ENCODE measurements at places on chromosomes 1 and 21. TPM values are rescaled to one million over a fixed set of nuclear protein-coding genes. Genes with fewer than 3 reads are reported as not detected.

GRCh38 chr21:24323536-24323935 is 1283.7 kb downstream of the MRPL39 start:
- no peak for DNase-seq

- no peak for DNase-seq
Measured at GRCh38 chr1:154360288-154360687, 35.0 kb downstream of the ATP8B2 start.

DNA sequence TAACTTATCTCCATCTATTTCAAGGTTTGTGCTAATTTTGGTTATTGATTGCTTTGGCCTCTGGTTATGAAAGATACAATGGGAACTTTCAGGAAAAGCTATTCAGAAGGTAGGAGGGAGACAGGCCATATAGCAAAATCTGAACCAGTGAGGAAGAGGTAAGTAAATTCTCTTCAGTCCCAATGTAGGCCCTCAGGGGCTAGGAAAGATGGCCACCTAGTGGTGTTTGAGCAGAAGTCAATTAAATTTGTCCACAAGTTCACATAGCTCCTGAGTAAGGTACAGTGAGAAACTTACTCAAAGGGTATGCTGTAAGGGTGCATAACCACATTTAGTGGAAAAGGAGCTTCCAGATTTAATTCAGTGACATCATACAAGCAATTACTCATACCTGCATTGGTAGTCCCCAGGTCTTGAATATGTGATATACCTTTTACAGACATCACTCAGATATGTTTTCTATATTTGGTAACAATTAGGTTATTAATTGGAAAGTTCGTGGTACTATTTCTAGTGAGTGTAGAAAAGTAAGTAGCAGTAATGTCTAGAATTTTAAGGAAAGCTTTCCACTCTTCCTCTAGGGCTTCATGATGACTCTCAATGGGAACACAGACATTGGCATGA is 21.4 kb upstream of the FMO1 start:
- peak; percentile 20 for DNase-seq

DNA sequence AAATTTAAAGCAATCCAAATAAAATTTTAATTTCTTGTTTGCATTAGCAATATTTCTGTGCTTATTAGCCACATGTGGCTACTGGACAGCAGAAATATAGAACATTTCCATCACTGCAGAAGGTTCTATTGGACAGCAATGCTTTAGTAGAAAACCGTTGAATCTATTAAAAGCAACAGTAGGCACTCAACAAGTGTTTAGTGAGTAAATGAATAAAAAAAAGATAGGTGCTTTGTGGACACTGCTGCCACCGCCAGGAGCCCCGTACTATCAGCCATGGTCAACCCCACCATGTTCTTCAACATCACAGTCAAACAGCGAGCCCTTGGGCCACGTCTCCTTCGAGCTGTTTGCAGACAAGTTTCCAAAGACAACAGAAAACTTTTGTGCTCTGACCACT is 74.5 kb upstream of the MUTYH start:
- DNase-seq: no peak

BARHL2 gene
- not detected for total RNA-seq

DNA sequence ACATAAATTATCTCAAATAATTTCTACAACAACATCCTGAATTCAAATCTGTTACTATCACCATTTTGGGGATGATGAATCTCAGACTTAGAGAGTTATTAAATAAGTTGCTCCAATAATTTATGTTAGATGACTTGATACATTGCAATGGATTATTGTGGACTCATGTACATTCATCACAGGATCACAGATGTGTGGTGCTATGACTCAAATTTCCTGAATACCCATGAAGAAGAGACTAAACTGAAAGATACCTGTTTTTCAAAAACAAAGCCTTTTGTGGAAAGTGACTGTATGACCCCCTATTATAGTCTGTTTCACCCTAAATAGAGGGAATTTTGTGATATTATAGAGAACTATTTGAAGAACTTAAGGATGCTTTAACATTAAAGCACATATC is 315.0 kb downstream of the PLA2G4A start:
- DNase-seq: no peak

DNA sequence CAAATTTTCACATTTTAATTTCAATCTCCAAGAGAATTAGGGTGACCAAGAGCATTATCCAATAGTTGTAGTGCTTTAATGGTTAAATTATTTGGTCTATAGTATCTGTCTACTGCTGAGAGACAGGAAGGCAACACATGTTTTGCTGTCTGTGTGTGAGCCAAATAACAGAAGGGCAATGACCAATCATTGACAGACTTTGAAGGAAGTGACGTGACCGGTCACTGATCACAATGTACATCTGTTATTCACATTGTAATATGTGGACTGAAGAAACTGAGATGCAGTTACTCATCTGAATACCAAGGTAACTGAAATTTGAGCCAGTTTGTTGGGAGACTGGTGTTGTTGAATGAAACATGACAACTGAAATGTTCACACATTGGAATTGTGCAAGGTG is 196.7 kb downstream of the LRRC40 start:
- no peak for DNase-seq

ZNF695 gene
- 6.1 TPM for total RNA-seq

- no peak for DNase-seq
Measured at GRCh38 chr1:27568300-27569087, 35.5 kb downstream of the AHDC1 start.

RASAL2 gene
- 17.4 TPM for total RNA-seq

AMY1B gene
- not detected for total RNA-seq

DNA sequence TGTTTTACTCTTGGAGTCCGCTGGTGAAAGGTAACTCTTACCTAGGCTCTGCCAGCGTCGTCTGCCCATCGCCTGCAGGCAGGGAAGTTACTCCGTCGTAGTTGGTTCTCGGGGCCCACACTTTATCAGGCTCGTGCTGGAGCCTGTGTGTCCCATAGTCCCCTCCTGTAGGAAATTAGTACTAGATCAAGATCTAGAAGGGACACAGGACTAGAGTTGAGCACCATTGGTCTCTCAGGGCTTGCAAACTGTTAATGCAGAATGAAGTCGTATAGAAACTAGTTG is 940 bp downstream of the SRRM1 start:
- peak; percentile 5 for DNase-seq

GRCh38 chr1:114428083-114428754 is 82.8 kb downstream of the TRIM33 start:
- no peak for DNase-seq

TNFSF4 gene
- total RNA-seq: not detected

DNA sequence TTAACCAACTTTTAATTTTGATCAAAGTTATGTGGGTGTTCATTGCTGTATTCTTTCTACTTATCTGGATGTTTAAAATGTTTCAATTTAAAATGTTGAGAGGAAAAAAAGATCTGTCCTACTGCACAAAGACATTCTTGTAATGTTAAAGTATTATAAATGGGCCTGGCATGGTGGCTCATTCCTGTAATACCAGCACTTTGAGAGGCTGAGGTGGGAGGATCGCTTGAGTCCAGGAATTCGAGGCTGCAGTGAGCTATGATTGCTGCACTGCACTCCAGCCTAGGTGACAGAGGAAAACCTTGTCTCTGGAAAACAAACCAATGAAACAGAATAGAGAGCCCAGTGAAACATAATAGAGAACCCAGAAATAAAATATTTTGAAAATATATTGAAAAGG is 65.5 kb upstream of the LRRC8B start:
- no peak for DNase-seq

OPRD1 gene
- under 0.01 TPM for total RNA-seq

TFF3 gene
- not detected for total RNA-seq

GRCh38 chr21:33817663-33818451 is 97.7 kb downstream of the ATP5PO start:
- peak; percentile 46 for DNase-seq

All from MG63 (cell line).